NCI-H2227 treated with DMSO at 0.1 percent for 48 hours (cell line): ENCODE measurements at places on chromosomes 6 and 20.

DNA sequence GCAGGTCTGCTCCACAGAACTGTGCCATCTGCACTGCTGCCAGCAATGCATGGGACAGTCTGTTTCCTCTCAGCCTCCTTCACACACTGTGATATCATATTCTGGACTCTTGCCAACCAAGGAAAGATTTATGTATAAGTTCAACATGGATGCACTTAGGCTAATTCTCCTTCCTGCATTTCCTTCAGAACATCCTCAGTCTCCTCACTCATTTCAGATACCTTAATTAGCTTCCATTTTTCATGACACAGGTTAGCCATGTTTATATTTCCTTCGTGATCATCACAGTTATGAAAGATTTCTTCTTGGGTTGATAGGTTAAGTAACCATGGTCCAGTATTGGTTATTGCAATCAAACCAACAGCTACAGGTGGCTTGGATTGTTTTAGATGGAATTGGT lies 46.4 kb upstream of the DDR1 start:
- DNase-seq, result no peak

DNA sequence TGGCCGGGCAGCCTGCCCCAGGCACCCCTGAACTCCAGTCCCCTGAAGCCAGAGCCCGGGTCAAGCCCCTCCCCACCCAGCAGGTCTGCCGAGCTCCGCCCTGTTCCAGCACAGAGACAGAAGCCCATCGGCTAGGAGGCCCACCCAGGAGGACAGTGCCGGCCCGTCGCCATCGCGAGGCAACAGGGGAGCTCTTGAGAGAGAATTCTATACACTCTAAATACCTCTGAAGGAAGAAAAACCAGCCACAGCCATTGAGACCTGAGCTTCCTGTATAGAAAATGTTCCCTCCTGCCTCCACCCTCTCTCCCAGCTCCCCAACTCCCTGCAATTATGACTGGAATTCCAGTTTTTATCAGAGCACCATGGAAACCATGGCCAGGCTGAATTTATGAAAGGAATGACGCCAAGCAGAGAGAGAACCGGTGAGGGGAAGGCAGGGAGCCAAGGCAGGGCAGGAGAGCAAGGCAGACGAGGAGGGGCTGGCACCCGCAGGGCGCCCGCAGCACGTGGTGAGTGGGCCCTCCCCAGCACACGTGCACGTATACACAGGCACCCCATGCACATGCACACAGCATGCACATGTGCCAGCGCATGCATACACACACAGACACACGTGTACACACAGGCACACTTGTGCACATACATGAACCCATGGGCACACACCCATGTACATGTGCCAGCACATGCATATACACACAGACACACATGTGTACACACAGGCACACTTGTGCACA lies 27.6 kb upstream of the MRGBP start:
- peak; percentile 62 for DNase-seq

DNA sequence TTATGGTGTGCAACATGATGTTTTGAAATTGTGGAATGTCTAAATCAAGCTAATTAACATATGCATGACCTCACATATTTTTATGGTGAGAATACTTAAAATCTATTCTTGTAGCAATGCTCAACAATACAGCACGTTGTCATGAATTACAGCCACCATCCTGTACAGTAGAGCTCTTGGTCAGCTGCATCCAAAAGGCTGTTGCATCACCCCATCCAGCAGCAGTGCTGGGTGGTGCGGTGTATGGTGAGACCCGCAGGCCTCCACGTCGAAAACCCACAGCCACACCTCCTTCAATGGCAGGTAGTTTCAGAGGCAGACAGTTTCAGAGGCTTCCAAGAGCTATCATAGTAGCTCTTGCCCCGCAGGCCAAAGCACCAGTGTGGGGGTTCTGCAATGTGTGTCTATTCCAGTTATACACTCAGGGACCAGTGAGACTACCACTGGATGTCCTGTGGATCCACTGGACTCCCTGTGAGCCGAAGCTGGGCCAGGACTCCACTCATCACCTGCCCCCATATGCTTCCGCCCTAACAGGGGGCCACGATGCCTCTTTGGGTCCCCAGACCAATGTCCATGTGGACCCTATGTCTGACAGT lies 23.4 kb downstream of the PACSIN1 start:
- no peak for DNase-seq

GRCh38 chr6:69732640-69733039 lies 64.2 kb downstream of the LMBRD1 start:
- DNase-seq, result no peak

DNA sequence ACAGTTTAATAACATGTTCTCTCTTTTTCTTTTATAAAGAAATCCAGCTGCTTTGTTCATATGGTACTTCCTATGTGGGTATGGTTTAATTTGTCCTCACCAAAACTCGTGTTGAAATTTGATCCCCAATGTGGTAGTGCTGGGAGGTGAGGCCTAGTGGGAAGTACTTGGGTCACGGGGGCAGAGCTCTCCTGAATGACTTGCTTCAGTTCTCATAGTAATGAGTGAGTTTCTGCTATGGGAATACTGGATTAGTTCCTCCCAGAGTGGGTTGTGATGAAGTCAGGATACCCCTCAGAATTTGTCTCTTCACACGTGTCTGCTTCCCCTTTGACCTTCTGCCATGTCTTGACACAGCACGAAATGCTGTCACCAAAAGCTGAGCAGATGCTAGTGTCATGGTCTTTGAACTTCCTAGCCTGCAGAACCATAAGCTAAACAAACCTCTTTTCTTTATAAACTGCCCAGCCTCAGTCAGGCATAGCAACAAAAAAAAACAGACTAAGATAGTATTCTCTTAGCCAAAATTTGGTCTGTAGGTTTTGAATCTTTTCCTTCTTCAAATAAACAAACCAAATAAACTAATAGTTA lies 87.8 kb upstream of the HS3ST5 start:
- DNase-seq, result no peak

DNA sequence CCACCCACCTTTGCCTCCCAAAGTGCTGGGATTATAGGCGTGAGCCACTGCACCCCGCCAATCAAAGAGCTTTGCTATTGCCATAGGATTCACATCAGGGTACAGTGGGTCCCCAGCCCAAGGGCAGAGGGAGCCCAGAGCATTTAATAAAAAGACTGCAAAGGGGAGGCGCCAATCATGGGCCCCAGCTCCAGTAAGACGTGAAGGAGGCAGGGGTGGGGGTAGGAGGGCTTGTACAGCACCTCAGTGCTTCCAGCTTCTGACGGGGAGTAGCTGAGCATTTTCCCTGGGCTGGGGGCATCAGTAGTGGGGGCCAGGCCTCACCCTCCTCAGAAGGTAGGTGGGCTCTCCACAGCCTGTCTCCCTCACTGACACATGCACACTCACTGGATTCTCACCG lies 1.5 kb downstream of the ADA start:
- DNase-seq, result no peak

DNA sequence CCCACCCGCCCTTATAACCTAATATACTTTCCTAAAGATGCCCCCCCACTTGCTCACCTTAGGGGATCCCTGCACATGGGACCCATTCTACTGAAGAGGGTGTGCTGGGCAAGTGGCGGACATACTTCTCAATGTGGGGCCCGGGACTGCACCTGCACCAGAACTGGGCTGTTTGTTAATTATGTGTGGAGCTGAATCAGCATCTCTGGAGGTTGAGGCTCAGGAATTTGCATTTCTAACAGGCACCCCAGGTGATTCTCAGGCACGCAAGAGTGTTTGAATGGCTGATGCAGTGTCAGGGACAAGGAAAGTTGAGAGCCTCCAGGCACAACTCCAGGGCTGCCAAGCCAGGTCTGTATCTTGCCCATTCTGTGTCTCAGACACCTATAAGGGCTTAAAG lies 8.9 kb upstream of the PTPRT start:
- DNase-seq, result no peak

DNA sequence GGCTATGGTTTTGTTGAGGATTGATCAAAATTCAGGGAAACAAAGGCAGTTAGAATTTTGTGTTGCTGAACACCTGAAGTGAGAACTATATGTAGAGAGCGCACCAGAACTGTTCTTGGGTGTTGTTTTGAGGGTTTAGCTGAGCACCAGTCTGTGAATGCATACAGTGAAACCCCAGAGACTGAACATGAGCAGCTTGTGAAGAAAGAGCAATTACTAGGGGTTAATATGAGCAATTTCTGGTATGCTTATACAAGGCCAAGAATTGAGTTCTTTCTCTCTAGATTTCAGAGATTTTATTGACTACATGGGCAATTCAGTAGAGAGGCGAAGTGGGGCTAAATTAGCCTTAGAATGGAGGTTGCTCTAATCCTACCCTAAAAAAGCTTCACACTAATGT lies 93.9 kb downstream of the CD2AP start:
- no peak for DNase-seq

GRCh38 chr6:54282186-54282585 lies 26.1 kb upstream of the TINAG start:
- no peak for DNase-seq

DNA sequence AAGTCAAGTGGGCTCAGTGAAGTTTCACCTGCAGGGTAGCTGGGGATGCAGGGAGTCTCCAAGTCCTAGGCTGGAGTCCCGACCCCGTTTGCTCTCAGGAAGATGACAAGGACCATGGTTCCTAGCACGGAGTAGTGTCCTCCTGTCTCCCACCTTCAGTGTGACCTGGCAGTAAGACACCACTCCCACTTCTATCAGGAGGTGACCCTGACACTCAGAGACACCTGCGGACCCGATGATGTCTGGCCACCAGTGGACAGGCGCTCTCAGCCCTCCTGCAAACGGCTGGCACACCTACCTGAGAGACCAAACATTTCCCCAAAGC lies 1.1 kb downstream of the SOD2 start:
- no peak for DNase-seq

GRCh38 chr6:143150281-143150680 lies 89.6 kb downstream of the AIG1 start:
- no peak for DNase-seq

- no peak for DNase-seq
Measured at GRCh38 chr20:33785503-33785902, 25.6 kb upstream of the CHMP4B start.

DNA sequence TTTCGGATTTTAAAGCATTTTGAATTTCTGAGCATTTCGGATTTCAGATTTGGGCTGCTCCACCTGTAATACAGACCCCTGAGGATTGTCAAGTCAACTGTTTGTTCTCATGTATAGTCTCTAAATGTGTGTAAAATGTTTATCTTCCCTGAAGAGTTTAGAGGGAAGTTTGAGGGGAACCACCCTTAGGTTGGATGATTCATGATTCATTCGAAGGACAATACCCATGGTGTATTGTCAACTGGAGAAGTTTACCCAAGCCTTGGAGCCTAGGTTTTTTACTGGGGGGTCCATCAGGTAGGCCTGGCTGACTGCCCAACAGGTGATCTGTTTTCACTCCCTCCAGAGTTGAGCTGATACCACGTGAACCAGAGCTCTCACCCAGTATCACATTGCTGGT lies 18.9 kb downstream of the GSTA4 start:
- DNase-seq, result no peak

- DNase-seq, result no peak
Measured at GRCh38 chr20:63915471-63915870, 20.5 kb downstream of the DNAJC5 start.

DNA sequence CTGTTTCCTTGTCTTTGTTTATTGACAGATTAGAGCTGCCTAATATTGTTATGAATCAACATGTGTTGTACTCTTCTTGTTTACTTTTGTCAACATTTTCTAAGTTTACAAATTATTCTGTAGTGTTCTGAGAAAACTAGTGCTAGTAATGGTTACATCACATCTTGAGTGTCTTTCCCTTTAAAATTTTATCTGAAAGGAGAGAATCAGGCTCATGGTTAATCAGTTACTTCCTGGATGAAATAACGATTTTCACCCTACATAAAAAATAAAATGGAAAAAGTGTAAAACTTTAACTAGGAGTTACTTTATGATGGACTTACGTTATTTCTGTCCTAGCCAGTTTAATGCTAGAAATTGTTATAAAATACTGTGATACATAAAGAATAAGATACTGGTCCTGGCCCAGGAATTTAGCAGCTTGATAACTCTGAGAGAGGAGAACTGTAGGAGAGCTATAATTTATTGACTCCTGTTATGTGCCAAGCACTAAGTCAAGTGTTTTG lies 26.4 kb upstream of the BMP5 start:
- DNase-seq, result no peak

DNA sequence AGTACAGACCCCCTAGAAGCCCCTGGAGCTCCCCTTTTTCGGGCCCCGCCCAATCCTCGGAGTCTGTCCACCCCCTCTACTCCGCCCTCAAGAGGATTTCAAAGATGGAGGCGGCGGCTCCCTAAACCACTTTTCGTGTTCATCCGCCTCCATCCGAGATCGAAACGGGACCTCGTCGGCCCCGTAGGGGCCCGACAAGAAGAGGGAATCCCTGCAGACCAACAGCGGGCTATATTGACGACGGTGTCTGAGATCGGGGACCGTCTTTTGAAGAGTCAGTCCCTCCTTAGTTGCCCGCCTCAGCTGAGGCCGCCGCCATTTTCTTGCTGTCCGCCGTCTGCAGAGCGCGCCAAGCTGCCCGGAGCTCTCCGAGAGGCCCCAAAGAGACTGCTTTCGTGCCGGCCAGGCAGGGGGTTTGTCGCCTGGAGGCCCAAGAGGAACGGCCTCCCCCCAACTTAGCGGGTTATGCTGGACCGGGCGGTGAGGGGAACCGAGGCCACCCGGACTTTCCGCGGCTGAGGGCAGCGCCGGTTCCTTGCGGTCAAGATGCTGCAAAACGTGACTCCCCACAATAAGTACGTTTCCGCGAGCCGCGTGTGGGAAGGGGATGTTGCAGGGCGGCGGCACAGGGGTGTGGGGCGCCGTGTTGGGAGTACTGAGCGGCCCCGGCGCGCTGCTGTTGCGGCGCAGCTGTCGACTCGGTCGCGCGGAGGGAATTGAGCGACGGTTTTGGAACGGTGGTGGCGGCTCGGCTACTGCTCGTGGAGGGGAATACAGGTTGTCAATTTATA lies 4.2 kb downstream of the BRD2 start:
- no peak for DNase-seq

GRCh38 chr20:62792940-62793756 lies 3.1 kb upstream of the MRGBP start:
- DNase-seq, result no peak

DNA sequence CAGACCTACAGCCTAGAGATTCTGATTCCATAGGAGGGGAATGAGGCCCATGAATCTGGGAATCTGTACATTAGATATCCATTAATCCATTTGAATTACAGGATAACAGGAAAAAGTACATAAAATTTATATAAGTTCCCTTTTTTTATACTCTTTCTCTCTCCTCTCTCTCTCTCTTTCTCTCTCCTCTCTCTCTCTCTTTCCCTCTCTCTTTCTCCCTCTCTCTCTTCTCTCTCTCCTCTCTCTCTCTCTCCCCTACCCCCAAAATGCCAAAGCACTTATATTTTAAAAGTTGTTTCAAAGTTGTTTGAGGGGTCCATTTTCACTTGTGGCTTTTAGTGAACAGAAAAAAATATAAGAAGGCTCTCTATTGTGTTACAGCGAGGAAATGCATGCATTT lies 15.1 kb downstream of the TSHZ2 start:
- no peak for DNase-seq

GRCh38 chr6:29797135-29797534 lies 30.5 kb upstream of the HLA-G start:
- no peak for DNase-seq

GRCh38 chr20:931401-931800 lies 15.3 kb upstream of the ANGPT4 start:
- DNase-seq, result no peak
